ENCODE measurements at places on chromosomes 11 and 22.

DNA sequence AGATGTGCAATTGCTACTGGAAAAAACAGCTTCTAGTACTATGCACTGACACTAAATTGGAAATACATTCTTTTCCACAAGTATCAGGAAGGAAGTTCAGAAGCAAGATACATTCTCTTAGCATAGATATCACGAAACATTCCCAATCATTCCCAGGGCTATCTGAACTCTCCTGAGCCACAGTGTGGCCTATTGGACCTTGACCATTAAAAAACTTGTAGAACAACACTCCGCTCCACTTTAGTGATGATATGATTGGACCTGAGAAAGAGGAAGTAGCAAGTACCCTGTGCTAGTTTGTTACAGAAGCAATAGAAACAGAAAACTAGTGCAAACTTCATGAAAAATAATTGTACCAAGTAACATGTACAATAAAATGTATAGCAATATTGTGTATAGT, 11.4 kb upstream of the OR5AK2 start:
- DNase-seq: no peak

GRCh38 chr11:101456812-101457211, 127.0 kb downstream of the TRPC6 start:
- no peak for DNase-seq

DNA sequence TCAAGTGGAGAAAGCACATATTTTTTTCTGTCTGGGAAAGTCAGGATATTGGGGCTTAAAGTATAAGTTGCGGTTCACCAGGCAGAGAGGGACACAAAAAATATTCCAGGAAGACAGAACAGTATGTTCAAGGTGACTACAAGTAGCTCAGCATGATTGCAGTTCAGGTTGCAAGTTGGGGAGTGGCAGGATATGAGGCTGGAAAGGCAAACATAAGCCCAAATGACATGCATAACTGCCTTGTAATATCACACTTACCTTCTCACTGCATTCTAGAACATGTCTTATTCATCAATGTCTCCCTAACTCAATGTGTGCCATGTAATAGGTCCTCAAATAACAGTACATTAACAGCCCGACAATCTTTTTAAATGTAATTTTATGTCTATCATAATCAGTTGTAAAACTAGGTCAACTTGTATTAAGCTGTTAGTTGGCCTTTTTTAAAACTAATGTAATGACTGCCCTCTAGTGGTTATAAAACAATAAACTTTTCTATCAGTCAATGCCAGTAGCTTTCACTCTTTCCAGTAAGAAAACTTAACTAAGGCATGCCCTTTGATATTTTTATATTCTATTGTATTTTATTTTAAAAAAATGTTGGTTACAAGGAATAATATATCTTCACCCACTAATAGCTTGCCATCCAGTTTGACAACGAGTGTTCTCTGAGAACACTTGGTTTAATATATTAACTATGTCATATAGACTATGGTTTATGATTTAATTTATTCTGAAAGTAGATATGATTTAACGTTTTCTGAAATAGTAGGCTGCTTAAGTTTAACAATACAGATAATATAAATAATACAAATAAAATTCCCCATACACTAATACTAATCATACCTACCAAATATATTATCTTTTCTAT, 39.4 kb upstream of the CFAP300 start:
- peak; percentile 58 for DNase-seq

DNA sequence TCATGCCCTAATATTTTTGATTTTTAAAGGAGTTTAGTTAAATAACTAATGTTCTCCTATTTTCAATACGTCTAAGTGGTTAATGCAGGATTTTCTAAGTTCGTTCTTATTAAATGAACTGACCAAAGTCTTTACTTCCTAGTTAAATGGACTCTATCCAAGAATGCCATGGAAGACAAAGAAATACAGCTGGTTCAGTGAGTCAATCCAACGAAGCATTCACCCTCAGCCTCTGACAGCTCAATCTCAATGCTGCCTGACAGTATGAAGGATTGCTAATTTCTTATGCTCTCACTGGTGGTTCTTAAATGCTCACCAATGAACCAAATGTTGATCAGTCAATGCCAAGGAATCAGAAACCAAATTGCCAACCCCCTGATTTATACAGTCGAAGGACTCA, 219.4 kb downstream of the CADM1 start:
- DNase-seq: no peak

DNA sequence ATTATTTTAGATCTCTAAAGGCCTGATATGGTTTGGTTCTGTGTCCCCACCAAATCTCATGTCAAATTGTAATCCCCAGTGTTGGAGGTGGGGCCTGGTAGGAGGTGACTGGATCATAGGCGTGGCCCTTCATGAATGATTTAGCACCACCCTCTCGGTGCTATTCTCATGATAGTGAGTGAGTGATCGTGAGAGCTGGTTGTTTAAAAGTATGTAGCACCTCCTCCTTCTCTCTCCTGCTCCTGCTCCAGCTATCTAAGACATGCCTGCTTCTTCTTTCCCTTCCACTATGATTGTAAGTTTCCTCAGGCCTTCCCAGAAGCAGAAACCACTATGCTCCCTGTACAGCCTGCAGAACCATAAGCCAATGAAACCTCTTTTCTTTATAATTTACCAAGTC, 114.1 kb downstream of the SERGEF start:
- no peak for DNase-seq

- no peak for DNase-seq
Measured at GRCh38 chr22:23246982-23247766, 66.9 kb downstream of the BCR start.

GRCh38 chr11:128725630-128726319, 31.9 kb downstream of the FLI1 start:
- no peak for DNase-seq

DNA sequence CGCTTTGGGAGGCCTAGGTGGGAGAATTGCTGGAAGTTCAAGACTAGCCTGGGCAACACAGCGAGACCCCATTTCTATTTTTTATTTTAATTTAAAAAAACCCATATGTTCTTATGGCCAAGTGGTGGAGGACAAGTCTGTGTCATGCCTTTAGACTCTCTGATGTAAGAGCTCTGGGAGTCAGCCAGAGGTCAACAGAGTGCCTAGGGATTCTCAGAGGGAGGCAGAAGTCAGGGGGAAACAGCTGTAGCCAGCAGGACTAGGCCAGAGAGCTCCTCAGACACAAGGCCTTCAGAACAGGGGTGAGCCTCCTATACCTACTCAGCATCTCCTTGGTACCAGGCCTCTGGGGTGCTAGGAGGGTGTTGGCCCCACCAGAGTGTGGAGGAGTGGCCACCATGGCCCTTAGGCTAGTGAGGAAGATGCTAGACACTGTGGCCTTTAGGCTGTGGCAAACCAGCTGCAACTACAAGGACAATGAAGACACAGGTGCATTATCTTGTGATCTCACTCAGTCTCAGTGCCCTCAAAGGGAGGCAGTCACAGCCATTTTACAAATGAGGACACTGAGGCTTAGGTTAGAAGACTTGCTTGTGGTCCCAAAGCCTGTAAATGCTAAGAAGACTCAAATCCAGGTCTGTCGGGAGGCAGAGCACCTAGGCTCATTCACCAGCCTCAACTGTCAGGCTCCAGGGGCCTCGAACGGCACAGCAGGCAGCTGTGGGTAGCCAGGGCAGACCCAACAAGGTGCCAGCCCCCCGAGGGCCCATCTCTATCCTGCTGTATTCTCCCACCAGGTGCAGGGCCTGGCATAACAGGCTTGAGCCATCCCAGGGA, 5.0 kb downstream of the ZP1 start:
- DNase-seq: peak; percentile 70

DNA sequence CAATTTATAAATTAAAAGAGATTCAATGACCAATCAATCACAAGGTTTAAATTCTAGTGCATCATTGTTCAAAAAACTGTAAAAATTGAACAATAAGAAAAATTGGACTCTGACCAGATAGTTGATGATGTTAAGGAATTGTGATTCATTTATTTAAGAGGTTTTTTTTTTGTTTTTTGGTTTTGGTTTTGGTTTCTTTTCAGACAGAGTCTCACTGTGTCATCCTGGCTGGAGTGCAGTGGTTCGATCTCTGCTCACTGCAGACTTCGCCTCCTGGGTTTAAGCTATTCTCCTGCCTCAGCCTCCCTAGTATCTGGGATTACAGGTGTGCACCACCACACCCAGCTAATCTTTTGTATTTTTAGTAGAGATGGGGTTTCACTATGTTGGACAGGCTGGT, 17.1 kb upstream of the EIF3M start:
- no peak for DNase-seq

- no peak for DNase-seq
Measured at GRCh38 chr11:8315954-8316353, 52.3 kb upstream of the LMO1 start.

- no peak for DNase-seq
Measured at GRCh38 chr22:20656516-20656901, 117.4 kb upstream of the SERPIND1 start.

GRCh38 chr11:113947994-113948393, 26.9 kb upstream of the HTR3A start:
- no peak for DNase-seq

DNA sequence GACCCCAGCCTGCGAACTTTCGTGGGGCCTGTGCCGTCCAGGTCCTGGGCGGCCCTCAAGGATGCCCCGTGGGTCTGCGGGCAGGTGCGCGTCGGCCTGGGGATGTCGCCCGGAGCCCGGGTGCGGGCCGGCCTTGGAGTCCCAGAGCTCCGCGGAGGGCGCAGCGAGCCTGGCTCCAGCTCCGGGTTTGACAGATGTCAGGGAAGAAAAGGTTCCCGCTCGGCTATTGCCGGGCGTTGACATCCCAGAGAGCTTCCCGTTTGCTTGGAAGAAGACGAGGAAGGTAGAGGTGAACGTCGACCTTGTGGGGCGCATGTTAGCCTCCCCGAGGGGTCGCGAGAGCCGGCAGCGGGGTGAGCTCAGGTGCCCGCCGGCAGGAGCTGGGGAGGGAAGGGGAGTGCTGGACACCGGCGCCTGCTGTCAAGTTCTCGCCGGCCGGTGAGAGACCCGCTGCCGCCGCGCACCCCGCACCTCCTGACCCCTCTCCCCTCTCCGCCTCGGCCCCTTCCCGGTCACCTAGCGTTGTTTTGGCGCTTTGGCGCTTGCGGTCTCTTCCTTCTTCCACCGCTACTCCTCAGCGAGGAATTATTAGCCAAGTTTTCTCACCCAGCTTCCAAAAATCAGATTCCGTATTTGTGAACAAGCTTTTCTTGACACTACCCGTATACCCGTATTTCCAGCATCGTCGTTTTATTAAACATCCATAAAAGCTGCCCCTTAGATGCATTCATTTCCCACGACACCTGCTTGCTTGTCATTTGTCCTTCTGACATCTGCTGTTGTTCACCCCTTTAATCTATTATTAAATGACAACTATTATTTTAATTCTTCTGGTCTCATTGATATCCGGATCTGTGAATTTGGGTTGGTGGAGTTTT, 1.3 kb downstream of the BMAL1 start:
- no peak for DNase-seq

- DNase-seq: peak; percentile 82
Measured at GRCh38 chr11:94809251-94809650, 41.1 kb downstream of the AMOTL1 start.

- no peak for DNase-seq
Measured at GRCh38 chr11:63826471-63827190, 12.3 kb upstream of the MARK2 start.

DNA sequence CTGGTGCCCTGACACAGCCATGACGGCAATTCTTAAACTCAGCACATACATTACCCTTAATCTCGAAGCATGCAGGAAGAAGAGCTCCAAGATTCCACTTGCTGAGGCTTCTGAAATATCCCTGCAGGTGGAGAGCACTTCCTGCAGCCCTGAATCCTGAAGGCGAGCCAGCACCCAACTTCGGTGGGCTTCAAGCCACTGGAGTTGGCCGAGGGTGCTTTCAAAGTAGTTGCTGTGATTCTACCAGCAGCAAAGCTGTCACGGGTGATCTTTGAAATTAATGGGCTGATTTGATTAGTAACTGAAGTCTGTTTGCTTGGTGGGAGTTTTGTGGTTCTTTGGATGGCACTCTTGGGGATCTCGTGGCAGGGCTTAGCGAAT, 9.0 kb upstream of the FTH1 start:
- DNase-seq: no peak

DNA sequence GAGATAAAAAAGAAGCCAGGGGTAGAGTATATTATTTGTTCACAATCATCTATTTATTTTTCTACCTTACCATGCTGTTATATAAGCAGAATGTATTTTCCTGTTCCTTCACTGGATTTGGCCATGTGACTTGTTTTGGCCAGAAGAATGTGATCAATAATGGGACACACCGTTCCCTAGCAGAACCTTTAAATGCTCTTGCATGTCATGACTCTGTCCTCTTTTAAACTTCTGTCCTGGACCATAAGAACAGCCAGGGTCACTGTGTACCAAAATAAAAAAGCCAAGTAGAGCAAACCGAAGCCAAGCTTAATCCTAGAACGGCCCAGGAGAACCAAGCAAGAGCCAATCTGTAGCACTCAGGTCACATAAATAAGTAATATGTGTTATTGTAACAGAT, 1682.4 kb downstream of the LRRC4C start:
- no peak for DNase-seq

GRCh38 chr11:62575156-62575555, 1.5 kb upstream of the EEF1G start:
- DNase-seq: no peak

- no peak for DNase-seq
Measured at GRCh38 chr11:33320016-33320813, 63.0 kb downstream of the HIPK3 start.
